Left ventricle myocardium superior (tissue), 1 donor: ENCODE measurements at places on chromosomes 5 and 9. TPM values are rescaled to one million over a fixed set of nuclear protein-coding genes. Genes with fewer than 3 reads are reported as not detected.
A peak's percentile ranks its signal among the peaks of the same experiment; 100 is the strongest.

Gene ZNF879
- 4.6 TPM for total RNA-seq

Gene LRRC26
- not detected for total RNA-seq

Gene EQTN
- total RNA-seq = not detected

GRCh38 chr9:5947912-5948311, 57.2 kb downstream of the MLANA start:
- no peak for DNase-seq

- no peak for DNase-seq
Measured at GRCh38 chr9:20650750-20651299, 28.5 kb upstream of the MLLT3 start.

GRCh38 chr5:170571875-170572852, 68.3 kb downstream of the KCNIP1 start:
- DNase-seq = no peak

- peak; percentile 85 for DNase-seq
Measured at GRCh38 chr5:179801304-179802206, 5.1 kb downstream of the MGAT4B start.

GRCh38 chr5:78243639-78244038, 50.9 kb downstream of the AP3B1 start:
- no peak for DNase-seq

- no peak for DNase-seq
Measured at GRCh38 chr5:17852740-17853139, 218.5 kb downstream of the TAF11L14 start.

- no peak for DNase-seq
Measured at GRCh38 chr9:136409557-136410455, 608 bp downstream of the ENTR1 start.

DNA sequence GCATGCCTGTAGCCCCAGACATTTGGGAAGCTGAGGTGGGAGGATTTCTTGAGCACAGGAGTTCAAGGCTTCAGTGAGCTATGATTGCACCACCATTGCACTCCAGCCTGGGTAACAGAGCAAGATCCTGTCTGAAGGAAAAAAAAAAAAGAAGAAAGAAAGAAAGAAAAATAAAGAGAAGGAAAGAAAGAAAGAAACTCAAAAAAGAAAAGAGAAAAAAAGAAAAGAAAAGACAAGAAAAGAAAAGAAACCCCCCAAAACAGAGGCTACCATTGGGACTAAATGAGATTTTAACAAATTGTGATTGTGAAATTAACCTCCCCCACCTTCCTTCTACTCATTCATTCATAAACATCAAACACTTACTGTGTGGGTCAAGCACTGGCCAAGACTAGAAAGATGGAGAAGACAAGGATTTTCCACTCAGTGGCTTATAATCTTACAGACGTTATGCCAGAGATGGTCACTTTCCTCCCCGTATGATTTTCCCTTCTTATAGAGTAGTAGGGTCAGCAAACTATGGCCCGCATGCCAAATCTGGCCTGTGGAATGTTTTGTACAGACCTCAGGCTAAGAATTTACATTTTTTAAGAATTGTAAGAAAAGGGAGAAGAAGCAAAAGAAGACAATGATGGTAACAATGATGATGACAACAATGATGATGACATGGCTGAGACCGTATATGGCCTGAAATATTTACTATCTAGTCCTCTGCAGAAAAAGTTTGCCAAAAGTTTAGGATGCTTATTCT, 1.1 kb upstream of the FYB1 start:
- no peak for DNase-seq

DNA sequence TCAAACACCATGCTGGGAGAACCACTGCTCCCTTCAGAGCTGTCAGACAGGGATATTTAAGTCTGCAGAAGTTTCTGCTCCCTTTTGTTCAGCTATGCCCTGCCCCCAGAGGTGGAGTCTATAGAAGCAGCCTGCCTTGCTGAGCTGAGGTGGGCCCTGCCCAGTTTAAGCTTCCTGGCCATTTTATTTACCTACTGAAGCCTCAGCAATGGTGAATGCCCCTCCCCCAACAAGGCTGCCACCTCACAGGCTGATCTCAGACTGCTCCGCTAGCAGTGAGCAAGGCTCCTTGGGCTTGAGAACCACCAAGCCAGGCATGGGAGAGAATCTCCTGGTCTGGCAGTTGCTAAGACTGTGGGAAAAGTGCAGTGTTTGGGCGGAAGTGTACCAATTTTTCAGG, 205.5 kb upstream of the PTGER4 start:
- DNase-seq = no peak
